ENCODE measurements at places on chromosomes 2 and 18. TPM values are rescaled to one million over a fixed set of nuclear protein-coding genes. Genes with fewer than 3 reads are reported as not detected.

ACKR3 gene
- 56.2 TPM for polyA plus RNA-seq

- no peak for DNase-seq
These were observed 48.7 kb downstream of the CRIM1 start for GRCh38 chr2:36404318-36404717.

- no peak for DNase-seq
These were observed 784.8 kb upstream of the KLHL29 start for GRCh38 chr2:22600156-22600555.

DNA sequence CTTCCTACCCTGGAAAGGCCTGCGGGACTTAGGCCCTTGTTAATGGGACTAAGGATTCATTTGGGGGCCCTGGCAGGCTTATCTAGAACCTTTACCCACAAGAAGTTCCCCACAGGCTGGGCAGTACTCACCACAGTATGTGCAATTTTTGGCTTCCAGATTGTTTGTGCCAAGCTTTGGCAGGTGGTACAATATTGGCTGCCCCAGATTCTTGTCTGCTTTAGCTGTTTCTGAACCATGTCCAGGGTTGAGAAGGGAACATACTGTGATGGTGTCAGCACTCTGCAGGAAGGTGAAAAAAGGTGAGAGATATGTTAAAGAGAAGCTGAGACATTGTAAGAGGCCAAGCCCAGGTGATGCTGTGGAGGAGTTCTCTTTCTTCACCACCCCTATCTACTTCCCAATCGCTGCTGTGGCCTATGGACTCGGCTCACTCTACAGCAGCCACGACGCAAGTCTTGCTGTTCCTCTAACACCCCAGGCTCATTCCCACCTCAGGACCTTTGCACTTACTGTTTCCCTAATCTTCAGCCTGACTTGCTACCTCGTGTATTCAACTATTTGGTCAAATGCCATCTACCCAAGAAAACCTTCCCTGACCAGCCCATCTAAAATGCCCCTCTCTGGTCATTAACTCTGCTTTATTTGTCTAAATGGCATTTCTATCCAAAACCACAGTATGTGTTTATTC lies 9.2 kb downstream of the SLC4A5 start:
- DNase-seq, result no peak

DNA sequence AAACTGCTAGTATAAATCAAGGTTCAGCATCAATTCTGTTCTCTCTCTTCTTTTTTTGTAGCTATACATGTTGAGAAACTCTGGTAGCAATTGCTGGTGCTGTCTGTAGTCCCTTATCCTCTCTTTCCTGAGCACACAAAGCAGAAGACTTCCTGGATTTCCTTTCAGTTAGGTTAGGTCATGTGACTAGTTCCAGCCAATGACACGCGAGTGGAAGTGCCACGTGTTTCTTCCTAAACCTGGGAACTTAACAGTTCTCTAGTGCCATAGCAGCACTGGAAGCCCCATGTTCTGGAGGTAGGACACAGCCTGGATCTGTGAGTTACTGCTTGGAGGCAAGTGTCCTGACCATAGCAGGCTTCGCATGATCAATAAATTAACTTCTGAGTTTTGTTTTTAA lies 125.9 kb downstream of the PLA2R1 start:
- no peak for DNase-seq

DNA sequence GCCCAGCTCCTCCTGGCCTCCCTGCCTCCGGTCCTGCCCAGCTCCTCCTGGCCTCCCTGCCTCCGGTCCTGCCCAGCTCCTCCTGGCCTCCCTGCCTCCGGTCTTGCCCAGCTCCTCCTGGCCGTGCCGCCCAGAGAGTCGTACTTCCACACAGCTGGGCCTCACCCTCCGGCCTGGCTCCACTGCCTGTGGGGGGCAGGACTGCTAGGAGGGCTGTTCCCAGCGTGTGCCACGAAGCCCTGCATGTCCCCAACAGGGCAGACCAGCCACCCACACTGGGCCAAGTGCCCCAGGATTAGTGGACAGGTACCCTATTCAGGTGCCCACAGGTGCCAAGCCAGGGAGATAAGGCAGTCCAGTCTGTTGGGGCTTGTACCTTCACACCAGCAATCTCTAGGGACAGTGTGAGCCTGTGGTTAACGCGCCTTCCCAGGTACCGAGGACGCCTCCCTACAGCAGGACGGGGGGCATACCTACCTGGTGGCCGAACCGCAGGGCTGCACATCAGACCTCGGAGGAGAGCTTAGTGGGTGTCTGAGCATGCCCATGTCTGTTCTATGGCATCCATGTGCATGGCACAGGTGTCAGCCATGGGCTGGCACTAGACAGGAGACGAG lies 5.3 kb downstream of the GPC1 start:
- DNase-seq, result no peak

DNA sequence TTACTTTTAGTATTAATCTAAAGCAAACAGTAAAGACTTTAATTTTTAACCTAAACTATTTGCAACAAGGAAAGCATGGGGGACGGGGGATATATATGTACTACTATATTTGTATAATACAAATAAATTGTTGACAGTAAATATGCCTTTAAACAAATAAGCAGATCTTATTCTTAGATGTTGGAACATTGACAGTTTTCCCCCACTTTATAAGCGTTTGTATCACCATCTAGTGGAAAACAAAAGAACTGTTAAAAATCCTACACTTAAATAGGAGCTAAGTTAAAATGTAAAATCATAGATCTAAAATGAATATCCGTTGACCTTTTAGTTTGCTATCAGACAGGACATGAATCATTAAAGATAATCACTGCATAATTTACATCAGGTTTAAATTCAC lies 50.0 kb downstream of the RBBP8 start:
- DNase-seq, result no peak

GRCh38 chr2:30157616-30158015 lies 10.8 kb downstream of the YPEL5 start:
- DNase-seq, result no peak

DNA sequence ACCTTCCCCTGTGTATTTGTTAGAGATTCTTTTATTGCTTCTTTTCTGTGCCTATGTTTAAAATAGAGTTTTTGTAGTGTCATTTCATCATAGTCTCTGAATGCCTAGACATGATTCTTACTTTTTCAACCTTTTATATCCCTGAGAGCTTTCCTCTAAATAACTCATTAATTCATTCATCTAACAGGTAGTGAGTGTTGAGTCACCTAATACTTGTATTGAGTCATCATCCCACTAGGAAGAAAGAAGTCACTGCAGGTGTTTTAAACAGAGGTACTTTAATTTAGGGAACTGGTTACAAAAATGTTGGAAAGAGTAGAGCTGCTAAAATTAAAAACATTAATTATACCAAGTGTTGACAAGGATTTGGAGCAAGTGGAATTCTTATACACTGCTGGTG lies 18.5 kb upstream of the NMS start:
- no peak for DNase-seq

DNA sequence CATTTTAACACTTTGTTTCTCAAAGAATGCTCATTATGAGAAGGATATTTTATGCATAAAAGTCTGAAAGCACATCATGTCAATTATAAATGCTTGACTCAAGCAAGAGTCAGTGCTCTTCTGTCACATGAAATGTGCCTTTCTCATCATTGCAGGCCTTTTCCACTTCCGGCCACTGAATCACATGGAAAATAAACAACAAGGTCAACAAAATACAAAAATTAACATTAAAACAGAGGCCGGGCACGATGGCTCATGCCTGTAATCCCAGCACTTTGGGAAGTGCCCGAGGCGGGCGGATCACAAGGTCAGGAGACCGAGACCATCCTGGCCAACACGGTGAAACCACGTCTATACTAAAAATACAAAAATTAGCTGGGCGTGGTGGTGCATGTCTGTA lies 480.6 kb downstream of the SPAG16 start:
- no peak for DNase-seq

DNA sequence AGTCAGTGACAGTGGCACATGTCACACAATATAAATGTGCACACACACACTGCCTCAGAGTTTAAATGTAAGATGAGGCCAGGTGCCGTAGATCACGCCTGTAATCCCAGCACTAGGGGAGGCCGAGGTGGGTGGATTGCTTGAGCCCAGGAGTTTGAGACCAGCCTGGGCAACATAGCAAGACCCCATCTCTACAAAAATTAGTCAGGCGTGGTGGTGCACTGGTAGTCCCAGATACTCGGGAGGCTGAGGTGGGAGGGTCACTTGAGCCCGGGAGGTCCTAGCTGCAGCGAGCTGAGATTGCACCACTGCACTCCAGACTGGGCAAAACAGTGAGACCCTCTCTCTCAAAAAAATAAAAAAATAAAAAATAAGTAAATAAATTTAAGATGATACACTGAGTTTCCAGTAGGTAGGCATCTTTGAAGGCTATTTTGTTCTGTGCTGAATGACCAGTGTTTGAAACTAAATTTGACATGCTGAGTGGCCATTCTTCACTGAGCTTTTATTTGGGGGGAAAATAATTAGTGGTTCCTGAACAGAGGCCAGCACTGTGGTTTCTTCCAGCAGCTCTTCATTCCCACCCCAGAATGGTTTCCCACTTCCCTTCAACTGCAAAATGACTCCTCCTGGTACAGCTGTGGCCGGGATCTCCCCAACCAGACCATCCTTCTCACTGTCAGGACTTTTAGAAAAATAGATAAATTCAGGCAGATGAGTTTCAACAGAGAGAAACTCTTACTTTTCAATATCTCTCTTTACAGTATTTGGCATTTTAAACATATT lies 44.9 kb downstream of the PSMG2 start:
- no peak for DNase-seq

- no peak for DNase-seq
These were observed 12.6 kb downstream of the EIF2AK3 start for GRCh38 chr2:88614497-88615157.

SNORC gene
- polyA plus RNA-seq, result 3.4 TPM

DNA sequence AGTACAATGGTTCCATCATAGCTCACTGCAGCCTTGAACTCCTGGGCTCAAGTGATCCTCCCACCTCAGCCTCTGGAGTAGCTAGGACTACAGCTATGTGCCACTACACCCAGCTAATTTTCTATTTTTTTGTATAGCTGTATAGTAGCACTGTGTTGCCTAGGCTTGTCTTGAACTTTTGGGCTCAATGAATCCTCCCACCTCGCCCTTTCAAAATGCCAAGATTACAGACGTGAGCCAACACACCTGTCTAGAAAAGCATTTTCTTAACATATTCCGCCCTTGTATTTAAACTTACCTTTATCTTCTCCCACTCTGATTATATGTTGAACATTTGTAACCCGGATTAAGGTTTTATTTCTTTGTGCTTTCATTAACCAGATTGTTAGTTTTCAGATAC lies 750.7 kb upstream of the GCFC2 start:
- DNase-seq, result no peak

DSG4 gene
- polyA plus RNA-seq, result not detected

DNA sequence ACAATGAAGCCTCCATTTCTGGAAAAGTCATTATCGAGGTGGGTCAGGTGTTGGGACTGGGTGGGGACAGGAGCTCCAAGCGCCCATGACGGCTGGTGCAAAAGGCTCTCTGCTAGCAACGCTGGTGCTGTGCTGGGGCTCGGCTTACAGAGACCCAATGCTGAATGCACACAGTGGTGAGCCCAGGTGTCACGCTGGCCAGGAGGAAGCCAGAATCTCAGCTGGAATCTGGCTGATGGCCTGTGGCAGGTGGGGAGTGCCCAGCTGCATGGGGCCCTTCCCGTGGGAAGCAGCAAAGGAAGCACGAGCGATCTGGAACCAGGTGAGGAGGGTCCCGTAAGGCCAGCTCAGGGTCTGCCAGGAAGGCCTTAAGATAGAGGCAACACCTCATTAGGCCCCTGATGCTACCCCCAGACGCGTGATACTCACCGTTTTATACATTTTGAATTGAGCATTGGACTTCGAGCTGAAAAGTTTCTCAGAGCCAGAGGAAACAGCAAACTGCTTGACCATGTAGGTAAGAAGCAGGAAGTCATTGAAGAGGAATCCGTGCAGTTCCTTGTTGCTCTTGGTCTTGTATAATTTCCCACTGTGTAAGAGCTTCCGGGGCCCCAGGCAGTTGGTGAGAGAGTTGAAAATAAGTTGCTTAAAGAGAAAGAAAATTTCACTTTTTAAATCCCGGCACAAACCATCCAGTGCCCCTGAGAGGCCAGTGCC lies 34.7 kb downstream of the FAM228A start:
- DNase-seq, result no peak

PSMA8 gene
- not detected for polyA plus RNA-seq

GRCh38 chr2:233416199-233416598 lies 61.9 kb downstream of the DGKD start:
- DNase-seq, result no peak

TLX2 gene
- polyA plus RNA-seq, result 0.10 TPM

CRACDL gene
- polyA plus RNA-seq, result 2.6 TPM

GRCh38 chr18:41938445-41938844 lies 16.6 kb upstream of the PIK3C3 start:
- no peak for DNase-seq
